NCI-H2081 (cell line): ENCODE measurements at places on chromosomes 6 and 20.

DNA sequence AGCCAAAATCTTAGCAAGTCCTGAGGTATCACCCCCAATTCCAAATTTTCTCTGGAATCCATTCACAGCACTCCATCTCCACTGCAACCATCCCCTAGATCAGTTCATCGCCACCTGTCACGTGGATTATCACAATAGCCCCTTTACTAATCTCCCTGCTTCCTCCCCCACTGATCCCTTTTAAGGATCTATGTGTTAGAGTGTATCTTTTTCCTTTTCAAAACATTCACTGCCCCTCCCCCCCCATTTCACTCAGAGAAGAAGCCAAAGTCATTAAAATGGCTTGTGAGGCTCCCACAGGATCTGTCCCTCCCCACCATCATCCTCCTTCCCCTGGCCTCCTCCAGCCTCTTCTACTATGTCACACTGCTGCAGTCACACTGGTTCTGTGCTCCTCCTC lies 18.4 kb upstream of the SPAG4 start:
- DNase-seq = no peak

GRCh38 chr6:39228111-39228971 lies 934 bp downstream of the KCNK5 start:
- DNase-seq = no peak

- DNase-seq = no peak
Observed at GRCh38 chr20:44001667-44002596, 87.3 kb downstream of the TOX2 start.

- no peak for DNase-seq
Observed at GRCh38 chr6:6080975-6081374, 74.2 kb upstream of the NRN1 start.

- DNase-seq = no peak
Observed at GRCh38 chr6:149211046-149211571, 106.4 kb upstream of the TAB2 start.

- DNase-seq = no peak
Observed at GRCh38 chr6:111818539-111819226, 54.6 kb downstream of the FYN start.

GRCh38 chr20:57078116-57078515 lies 188.3 kb downstream of the BMP7 start:
- no peak for DNase-seq

DNA sequence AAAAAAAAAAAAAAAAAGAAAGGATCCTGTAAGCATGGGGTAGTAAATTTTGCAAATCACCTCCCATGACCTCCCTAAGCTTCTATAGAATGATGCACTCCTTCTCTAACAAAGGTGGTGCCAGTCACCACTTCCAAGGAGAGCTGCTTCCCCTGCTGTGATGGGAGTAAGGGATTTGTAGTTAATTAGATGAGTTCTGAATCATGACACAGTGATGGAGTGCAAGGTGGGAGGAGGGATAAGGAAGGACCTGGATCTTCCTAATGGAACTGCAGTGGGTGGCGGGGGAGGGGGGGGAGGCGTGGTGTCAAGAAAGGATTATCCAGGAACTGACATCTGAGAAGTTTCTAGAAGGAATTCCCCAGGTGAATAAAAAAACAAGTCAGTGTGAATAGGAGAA lies 47.8 kb downstream of the NRN1 start:
- no peak for DNase-seq

DNA sequence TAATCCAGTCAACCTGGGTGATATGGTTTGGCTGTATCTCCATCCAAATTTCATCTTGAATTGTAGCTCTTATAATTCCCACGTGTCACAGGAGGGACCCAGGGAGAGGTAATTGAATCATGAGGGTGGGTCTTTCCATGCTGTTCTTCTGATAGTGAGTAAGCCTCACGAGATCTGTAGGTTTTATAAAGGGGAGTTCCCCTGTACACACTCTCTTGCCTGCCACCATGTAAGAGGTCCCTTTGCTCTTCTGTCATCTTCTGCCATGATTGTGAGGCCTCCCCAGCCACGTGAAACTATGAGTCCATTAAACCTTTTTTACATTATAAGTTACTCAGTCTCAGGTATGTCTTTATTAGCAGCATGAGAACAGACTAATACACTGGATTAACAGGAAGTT lies 19.5 kb downstream of the GSTA3 start:
- no peak for DNase-seq

DNA sequence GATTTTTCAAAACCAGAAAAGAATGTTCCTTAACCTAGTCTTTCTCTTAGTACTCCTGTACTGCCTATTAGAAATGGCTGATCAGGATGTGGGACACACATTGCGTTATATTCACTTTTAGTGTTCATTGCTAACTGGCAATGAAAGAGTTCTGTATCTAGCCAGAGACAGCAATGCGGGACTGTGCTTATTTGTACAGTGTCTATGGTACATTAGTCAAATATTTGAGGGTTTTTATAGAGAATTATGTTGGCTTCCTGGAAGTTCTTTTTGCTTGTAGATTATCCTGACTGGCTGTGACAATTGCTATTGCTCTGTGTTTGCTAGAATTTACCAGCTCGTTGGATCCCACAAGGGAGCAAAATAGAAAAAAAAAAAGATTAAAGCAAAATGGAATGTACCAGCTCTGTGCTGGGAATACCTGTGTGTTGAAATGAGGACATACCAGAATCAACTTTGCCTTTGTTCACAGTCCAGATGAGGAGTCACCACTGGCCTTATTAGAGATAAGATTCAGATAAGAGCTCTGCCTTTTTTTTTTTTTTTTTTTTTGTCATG lies 22.4 kb upstream of the IFNGR1 start:
- no peak for DNase-seq

GRCh38 chr6:79280756-79281155 lies 46.3 kb upstream of the HMGN3 start:
- DNase-seq = no peak

DNA sequence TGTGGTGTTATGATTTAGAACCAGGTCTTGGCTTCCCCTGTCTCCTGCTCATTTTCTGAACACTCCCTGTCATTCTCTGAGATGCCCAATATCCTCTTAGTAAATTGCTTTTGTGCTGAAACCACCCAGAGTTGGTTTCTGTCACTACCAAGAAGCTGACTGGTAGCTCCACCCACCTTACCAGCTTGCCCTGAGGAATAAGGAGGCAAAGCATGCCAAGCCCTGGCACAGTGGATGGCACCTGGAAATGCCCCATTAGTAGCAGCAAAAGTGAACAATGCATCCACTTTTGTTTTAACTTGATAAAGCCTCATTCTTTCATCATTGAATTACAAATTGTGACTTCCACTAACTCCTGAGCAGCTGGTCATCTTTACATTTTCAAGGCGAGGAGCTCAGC lies 157.7 kb downstream of the CDC5L start:
- no peak for DNase-seq
